ENCODE measurements at places on chromosomes 2 and 18.

DNA sequence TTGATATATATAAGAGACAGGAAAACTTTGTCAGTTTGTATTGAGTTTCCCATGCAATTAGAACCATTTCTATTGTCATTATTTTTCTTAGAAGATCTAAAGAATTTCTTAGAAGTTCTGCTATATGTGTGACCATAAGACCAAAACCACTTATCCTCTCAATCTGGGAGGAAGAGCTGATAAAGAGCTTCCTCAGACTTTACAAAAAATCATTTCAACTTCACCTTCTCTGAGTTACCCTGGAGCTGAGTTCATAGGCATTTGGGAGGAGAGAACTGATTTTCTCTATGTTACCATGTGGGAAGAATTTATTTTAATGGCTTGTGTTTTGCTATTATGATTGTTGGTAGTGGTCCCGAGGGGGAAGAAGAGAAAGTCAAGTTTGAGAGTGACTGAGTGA, 329.3 kb downstream of the GPD2 start:
- no peak for DNase-seq

DNA sequence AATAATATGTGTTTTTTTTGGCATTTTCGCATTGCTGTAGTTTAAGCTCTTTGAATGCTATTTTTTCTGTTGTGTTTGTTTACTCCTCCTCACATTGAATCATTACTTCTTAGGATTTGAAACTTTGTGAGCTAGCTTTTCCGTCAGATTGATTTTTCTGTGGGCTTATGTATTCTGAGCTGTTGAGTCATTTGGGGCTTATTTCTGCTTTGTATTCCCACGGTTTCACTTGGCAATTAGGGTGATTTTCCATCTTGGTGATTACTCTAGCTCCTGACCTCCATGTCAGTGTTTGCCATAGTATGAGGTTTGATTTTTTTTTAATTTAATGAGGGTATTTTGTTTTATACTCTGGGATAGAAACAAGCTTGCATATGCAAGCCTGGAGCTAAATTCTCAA, 200.0 kb downstream of the CCDC102B start:
- no peak for DNase-seq

GRCh38 chr2:67581751-67582150, 184.6 kb downstream of the ETAA1 start:
- DNase-seq: no peak

DNA sequence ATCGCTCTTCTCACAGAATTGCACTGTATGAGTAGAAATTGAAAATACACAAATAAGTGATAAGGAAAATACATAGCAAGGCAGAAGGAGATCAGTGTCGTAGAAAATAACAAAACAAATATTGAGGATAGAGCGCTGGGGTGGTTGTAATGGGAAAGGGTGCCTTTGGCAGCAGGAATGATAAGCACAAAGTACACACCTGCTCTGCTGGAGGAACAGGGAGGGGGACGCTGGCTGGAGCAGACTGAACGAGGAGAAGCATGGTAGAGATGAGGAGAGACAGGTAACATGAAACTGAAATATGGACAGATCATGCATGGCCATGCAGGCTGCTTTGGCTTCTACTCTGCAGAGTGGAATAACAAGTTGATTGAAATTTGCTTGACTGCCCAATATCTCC, 181.2 kb upstream of the FSHR start:
- no peak for DNase-seq

- no peak for DNase-seq
Observed at GRCh38 chr18:3122851-3123250, 96.9 kb downstream of the MYOM1 start.

GRCh38 chr2:12176623-12177454, 430.4 kb downstream of the LPIN1 start:
- DNase-seq: no peak

DNA sequence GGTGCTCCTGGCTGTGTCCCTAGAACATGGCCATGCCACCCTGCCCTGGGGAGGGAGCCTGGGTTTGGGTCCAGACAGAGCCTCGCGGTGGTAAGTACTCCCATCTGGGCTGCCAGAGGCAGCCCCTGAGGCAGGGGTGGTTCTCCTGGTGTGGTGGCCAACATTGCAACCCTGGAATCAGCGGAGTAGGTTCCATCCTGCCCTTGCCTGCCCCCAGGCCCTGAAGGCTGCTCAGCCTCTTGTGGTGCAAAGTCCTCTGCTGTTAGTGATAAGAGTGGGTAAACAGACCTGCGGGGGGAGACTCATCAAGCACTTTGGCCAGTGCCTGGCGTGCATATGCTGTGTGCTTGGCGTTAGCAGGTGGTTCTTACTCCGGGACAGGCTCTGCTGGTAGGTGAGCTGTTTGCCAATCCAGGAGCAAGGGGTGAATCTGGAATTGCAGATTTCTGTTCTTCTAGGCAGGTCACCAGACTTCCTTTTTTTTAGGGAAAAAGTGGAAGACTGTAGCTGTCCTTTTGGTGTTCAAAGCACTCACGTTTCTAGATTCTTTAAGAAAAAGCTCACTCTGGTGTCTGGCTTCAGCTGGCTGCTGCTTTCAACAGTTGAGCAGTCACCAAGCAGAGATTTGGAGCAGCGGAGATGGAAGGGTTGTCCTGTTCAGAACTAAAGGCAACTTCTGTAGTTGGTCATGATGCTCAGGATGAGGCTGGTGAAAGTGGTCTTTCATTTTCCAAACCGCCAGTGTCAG, 3.2 kb downstream of the CNNM3 start:
- no peak for DNase-seq

GRCh38 chr2:214899751-214900150, 90.3 kb upstream of the BARD1 start:
- DNase-seq: no peak

DNA sequence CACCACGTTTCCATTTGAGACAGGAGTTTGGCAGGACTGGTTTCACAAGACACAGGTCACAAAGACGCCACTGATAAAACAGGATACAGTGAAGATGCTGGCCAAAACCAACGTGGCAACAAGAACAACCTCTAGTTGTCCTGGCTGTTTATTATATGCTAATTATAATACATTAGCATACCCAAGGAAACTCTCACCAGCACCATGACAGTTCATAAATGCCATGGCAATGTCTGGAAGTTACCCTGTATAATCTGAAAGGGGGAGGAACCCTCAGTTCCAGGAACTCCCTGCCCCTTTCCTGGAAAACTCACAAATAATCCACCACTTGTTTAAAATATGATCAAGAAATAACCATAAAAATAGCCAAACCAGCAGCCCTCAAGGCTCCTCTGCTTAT, 148.3 kb downstream of the RBM43 start:
- no peak for DNase-seq

DNA sequence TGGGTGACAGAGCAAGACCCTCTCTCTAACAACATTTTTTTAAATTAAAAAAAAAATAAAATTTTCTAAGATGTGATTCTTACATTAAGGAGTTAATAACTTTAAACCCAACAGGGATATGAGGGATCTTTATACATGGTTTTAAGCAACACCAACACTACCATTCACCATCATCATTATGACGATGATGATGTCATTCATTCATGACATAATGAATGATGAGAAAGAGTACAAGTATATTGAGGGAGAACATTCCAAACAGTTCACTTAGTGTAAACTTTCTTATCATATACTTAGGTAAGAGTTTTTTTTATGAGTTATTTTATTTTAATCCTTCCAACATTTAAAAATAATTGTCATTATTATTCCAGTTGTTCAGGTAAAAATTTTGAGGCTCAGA, 863.3 kb downstream of the DPP10 start:
- no peak for DNase-seq

GRCh38 chr2:126893153-126893552, 5.5 kb upstream of the TEX51 start:
- no peak for DNase-seq

DNA sequence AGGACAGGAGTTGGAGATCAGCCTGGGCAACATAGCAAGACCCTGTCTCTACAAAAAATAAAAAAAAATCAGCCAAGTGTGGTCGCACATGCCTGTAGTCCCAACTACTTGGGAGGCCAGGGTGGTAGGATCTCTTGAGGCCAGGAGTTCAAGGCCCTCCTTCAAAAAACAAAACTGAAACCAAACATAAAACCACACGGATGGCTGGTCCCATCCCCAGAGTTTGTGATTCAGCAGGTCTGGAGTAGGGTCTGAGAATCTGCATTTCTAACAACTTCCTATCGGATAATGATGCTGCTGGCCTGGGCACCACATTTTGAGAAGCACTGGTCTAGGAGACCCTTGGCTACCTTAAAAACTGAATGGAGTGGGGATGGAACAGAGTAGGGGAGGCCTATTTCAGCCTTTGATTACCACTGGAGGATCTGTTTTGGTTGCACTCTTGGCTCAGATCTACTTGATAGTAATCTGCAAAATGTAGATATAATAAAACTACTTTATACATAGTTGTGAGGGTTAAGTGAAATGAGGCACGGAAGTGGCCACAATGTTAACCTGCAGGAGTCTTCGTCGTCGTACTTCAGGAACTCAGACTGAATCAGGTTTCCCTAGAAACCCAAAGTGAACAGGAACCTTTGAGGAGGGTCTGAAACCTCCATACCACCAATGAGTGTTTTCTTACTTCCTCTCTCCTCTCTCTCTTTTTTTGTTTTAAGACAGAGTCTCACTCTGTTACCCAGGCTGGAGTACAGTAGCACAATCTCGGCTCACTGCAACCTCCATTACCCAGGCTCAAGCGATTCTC, 25.5 kb upstream of the NFE2L2 start:
- no peak for DNase-seq

GRCh38 chr2:157526070-157526469, 82.2 kb upstream of the CYTIP start:
- DNase-seq: no peak
